ENCODE measurements at places on chromosomes 7 and 10.

DNA sequence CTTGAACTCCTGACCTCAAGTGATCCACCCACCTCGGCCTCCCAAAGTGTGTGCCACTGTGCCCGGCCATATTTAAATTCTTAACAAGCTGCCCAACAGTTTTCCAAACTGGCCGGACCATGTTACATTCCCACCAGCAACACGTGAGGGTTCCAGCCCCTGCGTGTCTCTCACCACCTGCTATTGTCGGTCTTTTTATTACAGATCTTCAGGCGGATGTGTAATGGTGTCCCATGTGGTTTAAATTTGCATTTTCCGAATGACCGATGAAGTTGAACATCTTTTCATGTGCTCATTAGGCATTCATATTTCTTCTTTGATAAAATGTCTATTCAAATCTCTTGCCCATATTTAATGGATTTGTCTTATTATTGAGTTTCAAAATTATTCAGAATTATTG is 11.5 kb downstream of the ELFN1 start:
- DNase-seq, result no peak

DNA sequence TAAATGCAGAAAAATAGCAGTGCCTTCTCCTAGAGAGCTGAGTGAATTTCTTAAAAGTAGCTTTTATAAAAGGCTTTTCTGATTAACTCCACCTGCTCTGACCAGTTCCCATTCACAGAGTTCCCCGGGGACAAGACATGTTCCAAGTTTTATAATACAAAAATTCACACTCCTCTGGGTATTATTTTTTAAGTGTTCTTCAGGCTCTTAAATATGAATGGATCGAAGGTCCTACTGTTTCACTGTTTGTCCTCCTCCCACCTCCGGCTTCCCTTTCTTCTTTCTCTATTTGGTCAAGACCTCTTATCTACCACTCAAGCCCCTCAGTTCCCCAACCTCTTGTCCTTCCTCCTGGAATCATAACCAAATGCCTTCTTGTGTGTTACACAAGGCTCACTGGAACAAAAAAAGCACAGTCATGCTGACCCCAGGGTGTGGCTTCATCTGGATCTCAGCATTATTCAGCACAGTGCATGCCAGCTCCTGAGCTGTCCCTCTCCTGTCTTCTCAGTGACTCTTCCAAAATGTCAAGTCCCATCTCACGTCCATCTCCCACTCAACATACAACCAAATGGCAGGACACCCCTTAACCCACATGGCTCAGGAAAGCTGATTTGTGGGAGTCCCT is 222.4 kb downstream of the SORCS1 start:
- DNase-seq, result no peak

DNA sequence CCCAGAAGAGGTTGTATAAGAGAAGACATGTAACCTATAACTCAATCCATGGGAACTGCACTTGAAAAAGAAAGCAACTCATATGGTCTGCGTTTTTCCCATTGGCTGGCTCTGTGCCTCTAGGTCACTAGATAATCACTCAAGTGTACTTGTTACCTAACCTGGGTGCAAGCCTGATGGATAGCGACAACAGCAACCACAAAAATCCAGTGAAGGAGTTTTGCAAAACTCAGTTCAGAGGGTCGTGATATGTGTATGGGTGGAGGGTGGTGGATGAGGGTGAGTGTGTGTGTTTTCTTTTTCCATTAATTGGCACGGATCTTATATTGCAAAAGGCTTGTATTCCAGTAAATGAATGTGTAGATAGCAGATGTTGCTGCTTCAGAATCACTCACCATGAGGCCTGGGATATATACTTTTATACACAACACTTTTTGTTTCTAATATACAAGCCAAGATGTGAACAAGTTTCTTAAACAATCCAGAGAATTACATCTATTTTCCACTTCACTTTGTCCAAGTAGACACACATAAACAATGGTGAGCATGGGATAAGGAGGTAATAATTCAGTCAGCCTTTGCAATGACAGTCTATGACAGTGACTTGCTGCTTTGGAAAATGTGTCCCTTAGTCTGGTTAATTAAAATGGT is 286.9 kb upstream of the DKK1 start:
- no peak for DNase-seq

DNA sequence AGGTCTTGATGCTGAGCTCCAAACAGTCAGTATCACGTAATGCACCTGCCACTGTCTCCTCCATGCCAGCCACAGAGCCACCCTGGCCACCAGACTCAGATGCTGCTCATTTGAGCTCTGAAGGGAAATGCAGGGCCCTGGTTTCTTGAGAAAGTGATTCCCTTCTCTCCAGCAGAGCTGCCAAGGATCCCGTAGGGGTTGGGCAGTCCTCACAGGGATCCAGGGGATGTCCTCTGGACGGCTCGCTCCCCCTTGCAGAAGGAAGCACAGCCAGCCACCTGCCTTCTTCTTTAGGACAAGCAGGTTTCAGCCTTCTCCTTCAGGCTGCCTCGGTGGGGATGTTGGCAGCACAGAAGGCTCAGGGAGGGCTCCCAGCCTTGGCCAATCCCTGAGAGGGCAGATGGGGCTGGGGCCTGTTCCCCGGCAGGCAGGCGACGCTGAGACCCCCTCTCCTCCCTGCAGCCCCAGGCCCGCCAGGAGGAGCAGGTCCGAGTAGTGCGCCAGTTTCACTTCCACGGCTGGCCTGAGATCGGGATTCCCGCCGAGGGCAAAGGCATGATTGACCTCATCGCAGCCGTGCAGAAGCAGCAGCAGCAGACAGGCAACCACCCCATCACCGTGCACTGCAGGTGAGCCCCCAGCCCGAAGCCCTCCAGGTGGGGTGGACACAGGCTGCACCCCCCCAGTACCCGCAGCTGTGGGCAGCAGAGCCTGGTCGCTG is 48.9 kb downstream of the MKI67 start:
- DNase-seq, result no peak

GRCh38 chr10:59240582-59241183 is 64.2 kb downstream of the PHYHIPL start:
- no peak for DNase-seq

All from GM12864 (cell line).